Suppressor macrophage (primary cell): ENCODE measurements at places on chromosomes 6 and 20.
A peak's percentile ranks its signal among the peaks of the same experiment; 100 is the strongest.

DNA sequence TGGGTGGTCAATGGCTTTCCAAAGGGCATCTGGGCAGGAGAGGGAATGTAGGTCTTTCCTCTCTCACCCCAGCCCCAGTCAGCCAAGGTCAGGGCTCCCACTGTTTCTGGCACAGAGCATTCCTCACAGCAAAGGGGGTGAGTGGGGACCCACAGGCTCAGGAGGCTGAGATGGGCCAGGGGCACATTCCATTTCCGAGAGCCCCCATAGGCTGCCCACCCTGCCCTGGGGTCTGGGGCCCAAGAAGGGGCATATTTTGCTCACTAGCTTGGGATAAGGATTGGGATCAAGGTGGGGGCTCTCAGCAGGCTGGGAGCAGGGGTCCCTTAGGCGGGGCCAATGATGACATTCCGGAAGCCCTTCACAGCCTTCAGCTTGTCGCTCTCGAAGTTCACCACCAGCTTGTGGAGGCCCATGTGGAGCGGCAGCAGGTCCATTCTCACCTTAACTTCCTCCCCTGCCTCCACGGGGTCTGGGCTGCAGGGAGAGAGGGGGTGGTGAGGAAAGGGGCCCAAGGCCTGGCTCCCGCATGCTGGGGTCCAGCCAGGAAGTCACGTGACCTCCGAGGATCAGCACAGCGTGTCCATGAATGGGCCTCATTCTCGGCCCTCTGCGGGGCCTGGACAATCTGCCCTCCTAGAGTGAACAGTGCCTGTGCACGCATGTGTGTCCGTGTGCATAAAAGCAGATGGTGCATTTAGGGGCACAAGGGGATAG is 35.0 kb downstream of the TGM2 start:
- DNase-seq = no peak

GRCh38 chr6:28742668-28743270 is 181.0 kb downstream of the TRIM27 start:
- DNase-seq = no peak

- no peak for DNase-seq
These were observed 178.4 kb downstream of the MTHFD1L start for GRCh38 chr6:151043944-151044343.

DNA sequence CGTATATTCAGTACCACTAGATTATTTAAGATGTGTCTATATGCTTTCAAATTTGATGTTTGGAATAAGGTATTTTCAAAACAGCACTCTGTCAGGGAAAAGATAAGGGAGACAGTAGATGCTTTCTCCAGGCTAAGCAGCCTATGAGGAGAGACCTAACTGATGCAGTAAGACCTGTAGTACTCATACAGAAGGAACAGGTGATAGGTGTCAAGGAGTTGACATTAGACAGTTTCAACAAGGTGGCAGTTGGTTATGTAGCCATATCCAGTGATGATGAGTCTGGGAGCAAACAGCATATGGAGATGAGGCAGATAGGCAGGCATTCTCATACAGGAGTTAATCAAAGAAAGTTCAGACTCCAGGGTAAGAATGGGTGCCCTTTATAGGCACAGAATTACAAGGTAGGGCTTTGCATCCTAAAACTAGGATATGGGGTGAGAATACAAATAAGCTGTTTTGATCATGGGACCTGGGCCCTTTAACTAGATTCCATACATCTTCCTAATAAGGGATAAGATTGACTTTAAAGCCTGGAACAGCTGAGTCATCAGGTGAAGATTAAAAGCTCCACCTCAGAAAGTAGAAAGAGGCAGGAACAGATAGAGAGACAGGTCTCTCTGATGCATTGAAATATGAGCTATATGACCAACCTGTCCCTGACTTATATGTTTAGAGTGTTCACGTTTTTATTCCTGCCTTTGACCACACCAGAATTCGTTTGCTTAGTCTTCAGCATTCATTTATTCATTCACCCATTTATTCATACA is 7.9 kb downstream of the RSPH4A start:
- DNase-seq = no peak

GRCh38 chr6:123745895-123746294 is 57.8 kb upstream of the NKAIN2 start:
- DNase-seq = peak; percentile 1

GRCh38 chr6:783966-784735 is 91.2 kb upstream of the EXOC2 start:
- DNase-seq = no peak
